ENCODE measurements at places on chromosomes 7 and 10. TPM values are rescaled to one million over a fixed set of nuclear protein-coding genes. Genes with fewer than 3 reads are reported as not detected.

DNA sequence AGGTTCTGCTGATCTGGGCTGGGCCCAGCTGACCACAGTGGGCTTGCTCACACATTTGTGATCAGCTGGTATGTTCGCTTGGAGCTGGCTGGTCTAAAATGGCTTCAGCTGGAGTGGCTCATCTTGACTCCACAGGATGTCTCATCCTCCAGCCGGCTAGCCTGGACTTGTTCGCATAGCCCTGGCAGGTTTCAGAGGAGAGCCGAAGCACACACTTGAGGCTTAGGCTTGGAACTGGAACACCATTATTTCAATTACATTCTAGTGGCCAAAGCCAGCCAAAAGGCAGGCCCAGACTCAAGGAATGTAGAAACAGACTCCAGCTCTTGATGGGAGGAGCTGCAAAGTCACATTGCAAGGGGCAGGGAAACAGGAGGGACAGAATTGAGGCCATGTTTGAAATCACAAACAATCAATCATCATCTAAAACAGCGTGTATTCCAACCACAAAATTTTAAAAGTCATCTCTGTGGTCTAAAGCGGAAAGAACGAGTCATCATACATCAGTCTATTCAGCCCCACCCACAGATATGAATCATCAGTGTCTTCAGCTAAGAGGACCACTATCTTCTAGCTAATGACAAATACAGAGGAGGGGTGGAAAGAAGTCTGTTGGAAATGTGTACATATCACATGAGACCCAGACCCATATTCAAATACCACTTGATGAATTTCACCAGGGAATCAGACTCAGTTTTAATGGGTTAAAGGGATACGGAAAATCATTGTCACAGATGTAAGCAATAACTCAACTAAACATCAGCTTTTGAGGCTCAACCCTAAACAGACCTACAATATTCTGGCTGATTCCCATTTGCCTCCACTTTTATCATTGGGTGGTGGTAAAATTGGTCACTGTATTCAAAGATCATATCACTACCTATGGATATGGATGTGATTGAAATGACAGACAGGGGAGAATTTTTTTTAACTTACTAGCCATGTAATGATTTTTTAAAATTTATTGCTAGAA, 139.0 kb upstream of the MKLN1 start:
- H3K4me3 ChIP-seq = 0 out of 2 replicates have a peak overlapping the region, but pooled peaks have one; percentile 6
- peak; percentile 96 for DNase-seq
- H3K27me3 ChIP-seq = no peaks in the 10 kb centered on the region

GRCh38 chr7:131637859-131638258, 81.4 kb upstream of the PODXL start:
- H3K27me3 ChIP-seq = no peaks in the 10 kb centered on the region
- H3K4me3 ChIP-seq = no peak overlapping the region
- no peak overlapping the region for H3K27ac ChIP-seq
- DNase-seq = no peak

The TMEM213 gene
- total RNA-seq = not detected

GRCh38 chr7:158595068-158595467, 7.4 kb upstream of the PTPRN2 start:
- no peaks in the 10 kb centered on the region for H3K27me3 ChIP-seq
- no peaks in the 10 kb centered on the region for H3K4me1 ChIP-seq
- DNase-seq = no peak
- H3K4me3 ChIP-seq = no peak overlapping the region
